ENCODE measurements at places on chromosomes 11 and 22. TPM values are rescaled to one million over a fixed set of nuclear protein-coding genes. Genes with fewer than 3 reads are reported as not detected.

The IMMP1L gene
- polyA plus RNA-seq: 238 TPM

The LRRC4C gene
- 23.1 TPM for polyA plus RNA-seq

The CELSR1 gene
- polyA plus RNA-seq: 0.13 TPM

The SYVN1 gene
- 24.2 TPM for polyA plus RNA-seq

The TCN1 gene
- not detected for polyA plus RNA-seq

The RPUSD4 gene
- polyA plus RNA-seq: 12.9 TPM

The SORL1 gene
- 310 TPM for polyA plus RNA-seq

The BIRC3 gene
- not detected for polyA plus RNA-seq

The TRIM34 gene
- not detected for polyA plus RNA-seq

The NOL12 gene
- 2.8 TPM for polyA plus RNA-seq

The OR52A1 gene
- not detected for polyA plus RNA-seq

The MTA2 gene
- 0.63 TPM for polyA plus RNA-seq

The HBD gene
- not detected for polyA plus RNA-seq

The SYTL2 gene
- 6.2 TPM for polyA plus RNA-seq

The ADAMTS15 gene
- polyA plus RNA-seq: 0.07 TPM

The C22orf23 gene
- 4.0 TPM for polyA plus RNA-seq

The ACR gene
- polyA plus RNA-seq: not detected

The BTG4 gene
- polyA plus RNA-seq: not detected

The DUSP8 gene
- 0.62 TPM for polyA plus RNA-seq

The FOSL1 gene
- not detected for polyA plus RNA-seq

The RAG2 gene
- polyA plus RNA-seq: 0.98 TPM

The ZNF202 gene
- 5.6 TPM for polyA plus RNA-seq

The DDTL gene
- 2.6 TPM for polyA plus RNA-seq

The OSM gene
- not detected for polyA plus RNA-seq

The PYGM gene
- 0.69 TPM for polyA plus RNA-seq

The TMPRSS5 gene
- polyA plus RNA-seq: 2.2 TPM

The APOA5 gene
- not detected for polyA plus RNA-seq

The TRPC6 gene
- not detected for polyA plus RNA-seq

The TMEM25 gene
- 41.0 TPM for polyA plus RNA-seq

The MTNR1B gene
- polyA plus RNA-seq: not detected

The BACE1 gene
- polyA plus RNA-seq: 10.9 TPM

The GTSE1 gene
- polyA plus RNA-seq: not detected

The AMBRA1 gene
- 2.7 TPM for polyA plus RNA-seq

The ELFN2 gene
- polyA plus RNA-seq: 0.19 TPM

The C22orf31 gene
- 0.34 TPM for polyA plus RNA-seq

The OR52B2 gene
- not detected for polyA plus RNA-seq

Data from Purkinje cell (primary cell).